Right ventricle myocardium inferior (tissue), 1 donor: ENCODE measurements at places on chromosomes 12 and 14. TPM values are rescaled to one million over a fixed set of nuclear protein-coding genes. Genes with fewer than 3 reads are reported as not detected.

BMP4 gene
- 6.1 TPM for total RNA-seq

DNA sequence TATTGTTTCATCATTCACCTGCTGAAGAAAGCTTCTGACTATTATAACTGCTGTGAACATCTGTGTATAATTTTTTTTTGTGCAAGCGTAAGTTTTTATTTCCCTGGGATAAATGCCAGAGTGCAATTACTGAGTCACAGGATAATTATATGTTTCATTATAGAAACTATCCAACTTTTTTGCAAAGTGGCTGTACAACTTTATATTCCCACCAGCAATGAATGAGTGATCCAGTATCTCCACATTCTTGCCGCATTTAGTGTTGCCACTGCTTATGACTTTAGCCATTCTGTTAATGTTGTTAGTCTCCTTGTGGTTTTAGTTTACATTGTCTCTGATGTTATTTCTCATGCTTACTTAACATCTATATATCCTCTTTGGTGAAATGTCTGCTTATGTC, 88.1 kb upstream of the CCDC175 start:
- DNase-seq = no peak

DNA sequence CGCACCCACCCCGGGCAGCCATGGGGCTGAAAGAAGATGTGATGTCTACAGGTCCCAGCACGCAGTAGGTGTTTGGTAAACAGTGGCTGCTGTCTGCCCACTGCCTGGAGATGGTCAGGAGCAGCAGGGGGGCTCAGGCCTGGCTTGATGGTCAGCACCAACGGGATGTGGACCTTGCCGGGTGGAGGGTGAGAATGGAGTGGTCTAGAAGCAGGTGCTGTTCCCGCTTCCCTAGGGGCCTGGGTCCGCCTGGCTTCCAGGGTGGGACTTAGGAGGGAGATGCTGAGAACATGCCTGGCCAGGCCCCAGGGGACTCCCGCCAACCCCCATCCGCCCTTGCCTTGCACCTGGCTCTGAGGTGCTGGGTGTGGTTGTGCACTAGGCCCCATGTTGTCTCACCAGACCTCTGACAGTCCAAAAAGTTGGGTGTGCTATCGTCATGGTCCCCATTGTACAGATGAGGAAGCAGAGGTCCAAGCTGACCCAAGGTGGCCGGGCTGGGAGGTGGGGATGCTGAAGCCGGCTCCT, 12.9 kb downstream of the FAM222A start:
- DNase-seq = no peak

GRCh38 chr14:67853715-67854114, 34.1 kb downstream of the RAD51B start:
- no peak for DNase-seq

DNA sequence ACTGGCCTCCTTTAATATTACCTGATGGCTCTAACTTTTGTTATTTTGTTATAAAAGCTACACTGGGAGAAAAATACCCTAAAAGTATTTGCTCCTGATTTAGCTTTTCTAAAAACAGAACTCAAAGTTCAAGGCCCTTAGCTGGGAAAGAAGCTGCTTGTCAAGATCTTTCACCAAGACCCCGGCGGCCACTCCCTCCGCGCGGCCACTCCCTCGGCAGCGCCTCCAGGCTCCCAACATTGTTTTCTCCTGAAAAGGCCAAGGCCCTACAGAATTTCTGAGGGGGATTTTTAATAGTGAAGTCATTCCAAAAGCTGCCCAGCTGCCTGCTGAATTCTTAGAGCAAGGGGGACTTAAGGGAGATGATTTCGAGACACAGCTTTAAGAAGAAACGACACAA, 96.4 kb downstream of the NTN4 start:
- no peak for DNase-seq

KRT83 gene
- not detected for total RNA-seq

DNA sequence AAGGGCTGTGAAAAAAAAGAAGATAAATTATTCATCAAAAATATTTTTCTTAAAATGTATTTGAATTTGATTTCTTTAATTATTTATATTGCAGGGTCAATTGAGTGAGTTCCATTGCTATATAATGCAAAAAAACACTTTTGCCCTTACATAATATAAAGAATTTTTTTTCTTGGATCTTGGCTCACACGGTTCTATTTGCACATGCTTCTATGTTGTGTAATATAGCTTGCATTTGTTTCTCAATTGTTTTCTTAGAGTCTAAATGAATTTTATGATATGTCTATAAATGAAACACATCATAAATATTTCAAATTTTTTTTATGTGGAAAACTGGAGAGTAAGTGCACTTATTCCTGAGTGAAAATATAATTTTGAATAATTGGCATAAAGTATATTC, 694.2 kb downstream of the SLC6A15 start:
- DNase-seq = no peak

DNA sequence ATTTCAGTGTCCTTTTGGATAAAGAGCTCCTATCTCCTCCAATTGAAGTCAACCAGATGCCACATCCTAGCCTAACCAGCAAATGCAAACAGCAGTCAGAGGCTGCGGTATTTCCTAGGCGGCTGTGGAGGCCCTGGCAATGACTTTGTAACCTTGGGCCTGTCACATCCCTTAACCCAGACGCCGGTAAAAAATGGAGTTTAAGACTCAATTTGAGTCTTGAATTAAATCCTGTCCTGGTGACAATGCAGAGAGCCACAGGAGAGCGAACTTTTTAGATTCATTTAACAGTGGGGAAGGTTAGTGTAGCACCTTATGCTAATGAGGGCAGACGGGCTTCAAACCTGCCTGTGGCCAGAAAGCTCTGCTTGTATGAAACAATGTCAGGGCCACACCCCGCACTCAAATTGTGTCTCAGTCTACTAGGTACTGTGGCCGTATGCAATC, 1.3 kb downstream of the C12orf75 start:
- no peak for DNase-seq

GRCh38 chr12:123105211-123105826, 45.6 kb downstream of the PITPNM2 start:
- no peak for DNase-seq

CAPZA3 gene
- not detected for total RNA-seq

- DNase-seq = no peak
Measured at GRCh38 chr14:62117751-62118105, 355.5 kb downstream of the SNAPC1 start.

KRT77 gene
- total RNA-seq = not detected

DNA sequence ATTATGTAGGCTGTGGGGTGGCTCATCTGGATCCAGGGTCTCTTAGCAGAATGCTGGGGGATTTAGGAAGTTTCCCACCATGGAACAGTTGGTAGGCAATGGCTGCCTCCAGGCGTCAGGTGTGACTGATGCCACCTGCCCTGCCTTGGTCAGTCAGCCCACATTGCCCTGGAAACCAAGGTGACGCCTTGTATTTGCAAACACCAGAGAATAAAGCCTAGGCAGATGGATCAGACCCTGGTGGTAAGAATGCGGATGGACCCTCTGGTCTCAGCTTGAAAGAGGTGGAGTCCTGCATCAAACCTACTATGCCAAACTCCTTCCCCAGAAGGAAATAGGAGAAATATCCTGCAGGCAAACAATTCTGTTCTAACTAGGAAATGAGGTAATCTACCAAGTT, 38.2 kb downstream of the NCKAP5L start:
- DNase-seq = no peak

DNA sequence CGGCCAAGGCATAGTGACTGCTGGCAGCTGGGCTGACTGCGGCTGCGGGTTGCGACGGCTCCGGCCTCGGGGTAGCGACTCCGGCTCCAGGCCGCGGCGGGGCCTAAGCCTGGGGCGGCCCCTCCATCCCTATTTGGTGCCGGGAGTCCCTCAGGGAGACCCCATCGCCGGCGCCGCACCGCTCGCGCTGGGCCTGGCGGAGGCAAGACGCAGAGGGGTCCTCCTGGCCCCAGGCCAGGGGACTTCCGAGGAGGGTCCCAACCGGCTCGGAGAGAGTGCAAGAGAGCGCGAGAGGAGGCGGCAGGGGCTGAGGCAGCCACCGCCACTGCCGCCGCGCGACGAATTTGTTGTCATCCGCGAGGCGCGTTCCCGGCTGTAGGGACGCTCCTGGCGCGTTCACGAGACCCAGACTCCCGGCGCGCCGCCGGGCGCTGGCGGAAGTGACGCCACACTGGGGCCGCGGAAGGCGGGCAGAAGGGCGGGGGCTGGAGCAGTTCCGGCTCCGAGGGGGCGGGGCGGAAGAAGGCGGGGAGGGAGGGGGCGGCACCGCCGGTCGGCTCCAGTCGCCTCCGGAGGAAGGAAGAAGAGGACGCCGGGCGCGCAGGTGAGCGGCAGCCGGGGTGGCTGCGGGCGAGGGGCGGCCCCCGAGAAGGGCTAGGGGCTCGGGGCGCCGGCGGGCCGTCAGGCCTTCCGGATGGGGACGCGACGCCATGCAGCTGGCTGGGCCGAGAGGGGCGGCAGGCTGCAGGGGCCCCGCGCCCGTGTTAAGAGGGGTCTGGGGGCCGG, at the start of the genes ATG2B and GSKIP:
Gene ATG2B (minus strand): TSS at position 377 of the 786 bp plus-strand sequence. CDS start 365 bp downstream, at position 12.
Gene GSKIP (plus strand): TSS at position 562 of the 786 bp plus-strand sequence. CDS start 18,722 bp downstream, outside the sequence.
- peak; percentile 97 for DNase-seq

DNA sequence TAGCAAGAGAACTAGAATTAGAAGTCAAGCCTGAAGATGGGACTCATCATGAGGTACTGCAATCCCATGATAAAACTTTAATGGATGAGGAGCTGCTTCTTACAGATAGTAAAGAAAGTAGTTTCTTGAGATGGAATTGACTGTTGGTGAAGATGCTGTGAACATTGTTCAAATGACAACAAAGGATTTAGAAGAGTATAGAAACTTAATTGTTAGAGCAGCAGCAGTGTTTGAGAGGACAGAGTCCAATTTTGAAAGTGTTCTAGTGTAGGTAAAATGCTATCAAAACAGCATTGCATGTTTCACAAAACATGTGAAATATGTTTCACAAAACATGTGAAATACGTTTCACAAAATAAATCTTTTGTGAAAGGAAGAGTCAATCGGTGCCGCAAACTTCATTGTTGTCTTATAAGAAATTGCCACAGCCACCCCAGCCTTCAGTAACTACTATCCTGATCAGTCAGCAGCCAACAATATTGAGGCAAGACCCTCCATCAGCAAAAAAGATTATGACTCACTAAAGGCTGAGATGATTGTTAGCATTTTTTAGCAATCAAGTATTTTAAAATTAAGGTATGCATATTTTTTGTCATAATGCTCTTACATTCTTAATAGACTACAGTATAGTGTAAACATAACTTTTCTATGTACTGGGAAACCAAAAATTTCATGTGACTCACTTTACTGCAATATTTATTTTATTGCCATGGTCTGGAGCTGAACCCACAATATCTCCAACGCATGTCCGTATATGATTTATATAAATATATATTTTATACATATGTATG, 173.4 kb upstream of the BMP4 start:
- no peak for DNase-seq

DNA sequence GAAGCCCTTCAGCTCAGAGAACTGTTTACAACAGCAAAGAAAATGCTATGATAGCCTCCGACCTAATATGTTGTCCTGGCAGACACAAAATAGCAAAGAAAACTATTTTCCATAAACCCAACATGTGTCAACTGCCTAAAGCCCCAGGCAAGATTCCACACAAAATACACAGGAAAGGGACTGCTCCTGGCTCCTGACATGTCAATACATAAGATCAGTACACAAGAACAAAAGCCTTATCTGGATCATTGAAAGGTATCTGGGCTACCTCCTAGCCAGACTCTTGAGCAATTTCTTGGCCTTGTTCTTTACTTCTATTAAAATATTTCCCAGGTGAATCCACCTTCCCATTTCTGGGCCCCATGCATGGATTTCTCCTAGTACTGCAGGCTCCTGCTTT, 242.3 kb upstream of the GRIP1 start:
- DNase-seq = no peak

PPP1R36 gene
- not detected for total RNA-seq

AQP2 gene
- total RNA-seq = not detected

DNA sequence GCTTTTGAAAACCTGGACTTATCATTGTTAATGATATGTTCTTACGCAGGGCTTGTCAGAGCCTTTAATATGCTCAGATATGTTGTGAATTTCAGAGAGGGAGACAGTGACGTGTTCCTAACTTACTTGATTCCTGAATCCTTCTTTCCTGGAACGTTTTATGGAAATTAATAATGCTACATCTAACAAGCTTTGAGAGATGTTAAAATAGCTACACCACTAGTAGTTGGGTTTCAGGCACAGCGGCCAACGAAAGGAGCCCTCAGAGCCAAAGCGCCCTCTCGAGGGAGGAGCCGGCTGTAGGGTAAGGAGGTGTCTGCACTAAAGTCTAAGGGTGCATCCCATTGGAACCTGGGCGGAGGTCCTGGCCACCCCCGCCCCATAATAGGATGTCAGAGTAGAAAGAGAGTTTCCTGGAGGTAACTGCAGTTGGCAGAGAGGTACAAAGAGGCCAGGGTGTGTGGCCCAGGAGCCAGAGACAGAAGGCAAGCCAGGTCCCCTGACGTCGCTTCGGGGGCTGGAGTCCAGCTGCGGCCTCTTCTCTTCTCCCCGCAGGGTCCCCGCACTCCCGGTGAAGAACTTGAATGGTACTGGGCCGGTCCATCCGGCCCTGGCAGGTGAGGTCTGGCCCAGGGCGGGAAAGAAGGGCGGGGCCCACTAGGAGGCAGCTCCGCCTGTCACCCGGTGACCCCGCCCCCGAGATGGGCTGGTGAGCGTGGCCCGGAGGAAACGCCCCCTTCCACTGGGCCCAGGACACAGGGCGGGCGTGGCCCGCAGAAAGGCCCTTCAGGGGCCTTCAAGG, 36.3 kb downstream of the DTX1 start:
- no peak for DNase-seq

DNA sequence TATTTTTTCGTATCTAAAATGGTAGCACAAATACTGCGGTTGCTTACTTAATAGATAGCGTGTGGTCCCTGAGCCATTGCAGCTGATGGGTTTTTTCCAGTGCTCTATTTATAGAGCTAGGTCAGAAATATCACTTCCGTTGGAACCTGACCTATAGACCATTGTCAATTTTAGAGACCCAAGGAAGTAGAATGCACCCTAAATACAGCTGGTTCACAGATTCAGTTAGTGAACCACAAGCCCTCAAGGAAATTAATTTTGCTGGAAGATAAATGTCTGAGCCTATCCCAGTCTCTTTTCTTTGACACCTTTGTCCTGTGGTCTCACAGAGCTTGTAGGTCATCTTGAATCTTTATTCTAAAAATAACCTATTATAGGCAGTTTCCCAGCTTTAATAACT, 391.0 kb downstream of the ZFP36L1 start:
- no peak for DNase-seq

- DNase-seq = no peak
Measured at GRCh38 chr14:58740379-58740935, 102.7 kb downstream of the DACT1 start.

DNA sequence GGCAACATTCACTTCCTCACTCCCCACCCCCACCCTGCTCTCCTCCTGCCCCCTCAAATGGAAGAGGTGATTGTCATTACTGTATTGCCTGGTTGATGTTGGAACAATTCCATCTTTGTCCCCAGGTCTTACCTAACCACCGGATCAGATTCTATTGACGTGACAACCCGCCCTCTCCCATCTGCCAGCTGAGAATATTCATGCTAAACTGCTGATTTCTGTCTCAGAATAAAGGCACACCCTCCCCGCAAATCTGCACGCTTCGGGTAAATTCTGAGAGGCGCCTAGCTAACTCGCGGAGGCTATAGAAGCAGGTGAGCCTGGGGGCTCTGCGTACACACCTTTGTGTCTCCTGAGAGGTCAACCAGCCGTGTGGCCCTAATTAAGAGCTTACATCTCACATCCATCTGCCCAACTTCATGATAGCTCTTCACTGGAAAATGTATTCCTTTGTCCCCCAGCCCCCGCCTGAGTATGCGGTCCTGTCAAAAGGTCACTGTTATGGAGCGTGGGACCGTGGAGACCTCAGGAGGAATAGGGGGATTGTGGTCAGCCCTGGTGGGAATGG, 1054.3 kb downstream of the VRK1 start:
- no peak for DNase-seq

GRCh38 chr12:26713885-26714383, 119.1 kb downstream of the ITPR2 start:
- DNase-seq = no peak

GPR137C gene
- 0.51 TPM for total RNA-seq
